BJ (cell line): ENCODE measurements at places on chromosomes 12 and 14. TPM values are rescaled to one million over a fixed set of nuclear protein-coding genes. Genes with fewer than 3 reads are reported as not detected.

- DNase-seq = no peak
Observed at GRCh38 chr14:61570549-61571290, 124.6 kb upstream of the HIF1A start.

- DNase-seq = no peak
Observed at GRCh38 chr12:89276860-89277259, 75.4 kb downstream of the DUSP6 start.

DNA sequence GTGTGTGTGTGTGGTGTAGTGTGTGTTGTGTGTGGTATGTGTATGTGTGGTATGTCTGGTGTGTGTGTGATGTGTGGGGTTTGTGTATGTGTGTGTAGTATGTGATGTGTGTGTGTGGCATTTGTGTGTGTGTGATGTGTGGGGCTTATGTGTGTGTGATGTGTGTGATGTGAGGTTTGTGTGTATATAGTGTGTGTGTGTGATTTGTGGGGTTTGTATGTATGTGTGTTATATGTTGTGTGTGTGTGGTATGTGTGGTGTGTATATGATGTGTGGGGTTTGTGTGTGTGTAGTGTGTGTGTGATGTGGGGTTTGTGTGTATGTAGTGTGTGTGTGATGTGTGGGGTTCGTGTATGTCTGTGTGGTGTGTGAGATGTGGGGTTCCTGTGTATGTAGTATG lies 9.4 kb downstream of the GALNT16 start:
- no peak for DNase-seq

DNA sequence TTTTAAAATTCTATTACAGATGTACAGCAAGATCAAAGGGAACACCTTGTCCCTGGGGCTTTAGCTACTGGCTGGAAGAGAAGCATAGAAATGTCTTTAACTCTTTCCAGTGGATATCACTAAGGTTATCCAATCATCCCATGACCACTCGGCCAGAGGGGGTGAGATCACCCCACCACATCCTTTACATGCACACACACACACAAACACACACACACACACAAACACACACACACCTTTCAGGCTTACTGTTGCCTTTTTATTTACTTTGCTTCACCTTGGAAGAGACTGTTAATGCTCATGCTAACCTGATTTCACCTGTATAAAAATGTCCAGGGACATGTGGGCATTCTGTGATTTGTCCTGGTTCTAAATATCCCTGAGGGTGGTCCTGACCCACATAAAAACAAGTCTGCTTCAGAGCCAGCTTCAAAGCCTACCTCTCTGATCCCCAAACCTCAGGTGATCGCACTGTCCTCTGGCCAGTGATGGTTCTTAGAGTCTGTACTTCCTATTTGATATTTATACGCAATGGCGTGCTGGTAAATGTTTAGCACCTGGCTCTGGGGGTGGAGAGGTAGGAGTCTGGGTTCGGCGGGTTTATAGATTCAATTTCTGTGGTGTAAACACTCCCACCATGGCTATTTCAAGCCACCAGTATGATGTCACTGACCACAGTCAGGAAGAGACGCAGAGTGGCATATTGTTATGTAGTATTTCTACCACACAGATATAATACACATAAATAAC lies 166.1 kb upstream of the EEA1 start:
- no peak for DNase-seq

The TAS2R8 gene
- polyA plus RNA-seq = not detected in 2 replicates
